ENCODE measurements at places on chromosomes 1 and 21.

DNA sequence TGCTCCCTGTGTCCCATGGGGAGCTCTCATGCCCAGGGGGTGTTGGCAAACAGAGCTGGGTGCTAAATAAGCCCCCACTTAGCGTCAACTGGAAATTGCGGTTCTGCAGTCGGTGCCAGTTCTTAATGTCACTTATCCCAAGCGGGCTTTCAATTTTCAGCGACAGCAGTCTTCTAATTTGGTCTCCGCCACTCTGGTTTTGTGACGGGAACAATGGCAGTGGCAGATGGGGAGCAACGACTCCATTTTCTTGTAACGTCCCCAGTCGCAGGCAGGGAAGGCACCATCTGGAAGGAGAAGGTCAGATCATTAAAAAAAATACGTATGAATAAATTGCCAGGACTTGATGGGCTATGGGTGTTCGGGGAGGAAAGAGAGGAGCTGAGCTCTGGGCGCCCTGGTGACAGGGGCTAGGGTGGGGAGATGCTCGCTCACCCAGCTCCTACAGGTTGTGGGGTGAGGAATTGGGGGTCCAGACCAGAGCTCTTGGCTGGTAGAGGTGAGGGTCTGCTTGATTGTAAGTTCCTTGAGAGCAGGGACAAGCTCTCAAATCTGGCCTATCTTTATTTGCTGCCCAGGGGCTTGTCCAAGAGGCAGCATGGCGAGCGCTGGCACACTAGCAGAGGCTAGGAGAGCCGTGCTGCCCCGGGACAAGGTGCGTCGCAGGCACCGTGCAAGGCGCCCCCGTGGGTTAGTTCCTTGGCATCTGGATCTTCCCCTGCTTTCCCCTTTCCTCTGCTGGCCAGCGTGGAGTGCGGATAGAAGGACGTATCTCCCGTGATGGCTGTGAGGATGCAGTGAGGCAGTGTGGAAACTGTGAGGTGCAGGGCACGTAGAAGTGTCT, 105.8 kb downstream of the ARHGEF10L start:
- DNase-seq: no peak

DNA sequence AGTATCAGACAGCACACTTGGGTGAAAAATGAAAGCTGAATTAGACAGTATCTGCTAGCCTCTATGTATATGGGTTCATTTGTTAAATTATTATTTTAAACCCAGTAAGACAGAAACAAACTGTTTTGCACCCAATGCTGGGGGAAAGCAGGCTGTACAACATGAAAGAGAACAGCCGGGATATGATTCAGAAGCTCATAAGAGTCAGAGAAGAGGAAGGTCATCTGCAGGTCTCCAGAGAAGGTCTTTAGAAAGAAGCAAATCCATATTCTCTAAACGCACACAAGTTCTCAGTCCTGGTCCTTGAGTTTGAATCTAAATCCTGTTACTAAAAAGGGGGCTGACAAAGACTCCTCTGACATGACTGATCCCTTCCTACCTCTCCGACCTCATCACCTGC, 155.1 kb downstream of the SIPA1L2 start:
- DNase-seq: no peak

- DNase-seq: no peak
Measured at GRCh38 chr1:168303716-168304540, 23.3 kb downstream of the TBX19 start.

- DNase-seq: no peak
Measured at GRCh38 chr1:81208441-81208840, 592.3 kb upstream of the ADGRL2 start.

DNA sequence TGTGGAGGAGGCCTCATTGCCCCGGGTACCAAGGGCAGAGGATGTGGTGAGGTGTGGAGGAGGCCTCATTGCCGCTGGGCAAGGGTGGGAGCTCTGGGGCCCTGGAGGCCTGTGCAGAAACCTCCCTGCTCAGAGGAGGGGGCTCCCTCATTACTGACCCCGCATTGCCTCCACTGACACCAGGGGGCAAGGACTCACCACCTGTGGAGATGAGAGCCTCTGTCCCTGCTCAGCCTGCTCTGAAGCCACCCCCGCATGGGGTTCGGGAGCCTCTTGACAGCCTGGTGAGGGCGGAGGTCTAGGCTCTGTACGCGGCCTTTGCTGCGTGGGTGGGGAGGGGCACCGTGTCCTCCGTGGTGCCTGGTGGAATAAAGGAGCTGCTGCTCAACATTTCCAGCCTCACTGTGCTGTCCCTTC, 95.0 kb upstream of the COL6A1 start:
- peak; percentile 64 for DNase-seq

DNA sequence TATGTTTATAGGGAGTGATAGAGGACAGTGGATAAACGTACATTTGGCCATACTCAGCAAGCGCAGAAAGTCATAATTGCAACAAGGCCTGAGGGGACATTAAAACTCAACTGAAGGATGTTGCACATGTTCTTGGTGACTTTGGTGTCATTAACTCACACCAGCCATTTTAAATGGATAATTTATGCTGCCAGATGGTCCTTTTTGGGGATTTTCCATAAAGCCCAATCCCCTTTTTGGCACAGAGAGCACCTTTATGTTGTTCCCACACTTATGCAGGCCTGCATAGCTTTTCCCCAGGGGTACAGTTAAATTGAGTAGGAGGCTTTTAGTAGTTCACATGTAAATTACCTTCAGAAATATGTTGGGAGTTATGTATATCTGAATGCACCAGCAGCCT, 279.6 kb downstream of the NFIA start:
- DNase-seq: no peak

DNA sequence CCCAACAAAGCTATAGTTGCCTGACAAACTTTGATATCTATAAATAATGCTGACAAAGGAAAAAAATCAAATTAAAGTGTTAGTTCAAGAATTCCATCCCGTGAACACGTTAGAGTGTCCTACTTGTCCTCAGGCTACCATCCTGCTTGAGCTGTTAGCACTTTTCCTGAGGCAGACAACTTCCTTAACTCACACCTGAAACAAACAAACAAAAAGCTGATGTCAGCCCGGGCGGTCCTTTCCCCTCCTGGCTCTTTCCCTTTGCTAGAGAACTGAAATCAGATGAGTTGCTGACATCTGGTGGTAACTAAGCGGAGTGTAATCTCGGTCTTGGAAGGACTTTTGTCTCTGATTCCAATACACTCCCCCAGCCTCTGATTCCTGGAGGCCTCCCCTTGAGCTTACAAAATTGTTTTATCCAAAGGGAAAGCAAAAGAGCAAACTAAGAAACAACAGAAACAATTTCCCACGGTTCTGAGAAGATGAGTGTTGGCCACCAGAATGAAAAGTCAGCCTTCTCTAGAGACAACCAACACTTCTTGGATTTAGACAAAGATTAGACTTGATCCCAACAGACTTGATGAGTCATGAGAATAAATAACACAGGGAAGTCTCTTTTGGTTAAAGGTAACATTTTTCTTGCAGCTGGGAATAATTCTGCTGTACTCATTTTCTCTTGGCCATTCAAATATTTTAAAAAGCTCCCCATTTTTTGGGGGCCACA, 135.4 kb downstream of the PROX1 start:
- peak; percentile 15 for DNase-seq

- DNase-seq: no peak
Measured at GRCh38 chr1:218275823-218276222, 9.3 kb upstream of the RRP15 start.

DNA sequence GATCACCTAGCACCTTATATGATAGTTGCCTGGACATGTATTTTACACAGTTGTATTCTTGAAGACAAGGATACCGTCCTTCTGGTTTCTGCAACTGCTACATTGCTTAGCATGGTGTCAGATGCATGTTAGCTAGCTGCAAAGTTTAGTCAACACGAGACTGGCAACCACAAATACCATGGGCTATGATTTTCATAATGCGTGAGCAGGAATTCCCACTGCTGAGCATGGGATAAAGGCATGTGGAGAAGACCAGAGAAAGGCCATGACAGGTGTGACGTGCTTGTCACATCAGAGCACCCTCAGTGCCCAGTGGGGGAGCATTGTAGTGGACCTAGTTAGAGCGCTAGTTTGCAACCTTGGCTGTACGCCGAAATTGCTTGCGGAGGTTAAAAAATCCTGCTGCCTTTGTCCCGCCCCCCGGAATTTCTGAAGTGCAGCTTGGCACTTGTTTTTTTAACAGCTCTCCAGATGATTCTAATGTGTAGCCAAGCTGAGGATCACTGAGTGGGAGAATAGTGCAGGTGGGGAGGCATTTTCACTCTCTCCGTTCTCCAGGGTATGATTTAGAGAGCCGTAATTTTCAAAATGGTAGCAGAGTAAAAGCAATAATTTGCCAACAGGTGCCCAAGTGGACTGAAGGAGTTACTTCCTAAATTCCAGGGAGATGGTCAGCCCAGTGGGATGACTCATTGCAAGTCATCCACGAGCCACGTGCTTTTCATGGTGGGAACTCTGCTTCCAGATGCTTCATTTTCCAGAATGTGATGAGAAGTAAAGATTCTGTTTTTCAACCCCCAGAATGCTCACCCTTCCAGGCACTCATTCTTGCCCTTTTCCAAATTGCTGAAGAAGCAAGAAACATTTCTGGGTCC, 81.0 kb downstream of the CNIH3 start:
- DNase-seq: no peak

DNA sequence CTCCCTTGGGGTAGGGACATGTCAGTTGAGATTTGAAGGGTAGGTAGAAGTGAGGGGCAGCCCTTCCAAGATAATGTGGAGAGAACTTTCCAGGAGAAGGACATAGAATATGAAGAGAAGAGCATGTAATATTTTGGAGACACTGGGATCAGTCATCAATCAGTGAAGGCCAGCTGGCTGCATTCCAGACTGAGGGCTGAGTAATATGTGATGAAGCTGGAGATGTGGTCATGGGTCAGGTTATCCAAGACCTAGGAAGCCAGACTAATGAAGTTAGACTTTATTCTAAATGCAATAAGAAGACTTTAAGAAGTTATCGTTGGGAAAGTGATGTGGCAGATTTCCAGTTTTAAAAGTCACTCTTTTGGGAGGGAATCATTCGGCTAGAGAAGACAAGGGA, 262.0 kb downstream of the HMCN1 start:
- DNase-seq: no peak

- no peak for DNase-seq
Measured at GRCh38 chr1:24459551-24460266, 42.9 kb upstream of the RCAN3 start.

- DNase-seq: peak; percentile 41
Measured at GRCh38 chr1:87330057-87330884, 1.6 kb downstream of the LMO4 start.

DNA sequence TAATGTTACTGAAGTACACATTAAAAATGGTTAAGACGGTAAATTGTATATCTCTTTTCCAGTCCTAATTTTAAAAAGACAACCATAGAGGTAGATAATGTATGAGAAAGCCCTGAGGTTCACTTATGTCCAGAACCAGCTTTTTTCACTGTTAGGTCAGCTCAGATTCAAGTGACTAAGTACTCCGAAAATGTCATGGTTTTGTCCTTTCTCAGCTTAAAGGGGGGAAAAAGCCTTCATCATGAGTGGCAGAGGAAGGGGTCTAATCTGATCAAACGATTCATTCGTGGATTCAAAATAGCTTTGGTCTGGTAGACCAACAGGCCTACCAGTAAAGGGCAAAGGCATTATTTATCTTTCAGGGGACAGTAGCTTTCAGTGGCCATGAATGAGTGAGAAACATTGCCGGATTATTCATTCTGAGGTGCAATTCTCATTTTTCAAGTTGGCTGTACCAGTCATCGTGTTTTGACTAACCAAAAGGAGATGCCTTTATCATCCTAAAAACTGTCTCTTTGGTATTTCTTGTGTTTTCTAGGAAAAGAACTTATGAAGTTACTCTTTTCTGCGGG, 208.4 kb downstream of the HHIPL2 start:
- no peak for DNase-seq

DNA sequence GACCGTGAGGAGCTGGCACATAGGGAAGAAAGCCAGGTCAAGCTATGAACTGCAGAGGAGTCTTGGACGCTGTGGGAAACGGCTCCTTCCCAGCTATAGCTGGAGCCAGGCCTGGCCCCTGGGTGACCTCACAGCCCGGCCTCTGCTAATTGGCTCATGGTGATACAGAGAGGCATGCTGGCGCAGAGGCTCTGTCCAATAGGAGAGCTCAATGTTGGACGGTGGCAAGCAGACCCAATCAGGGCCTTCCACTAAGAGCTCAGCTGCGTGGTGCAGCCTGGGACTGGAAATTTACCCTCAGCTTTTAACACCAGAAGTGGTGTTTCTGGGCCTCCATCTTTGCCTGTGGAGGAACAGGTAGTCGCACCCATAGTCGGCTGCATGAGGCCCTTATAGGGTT, 64.4 kb upstream of the GRHL3 start:
- no peak for DNase-seq

- no peak for DNase-seq
Measured at GRCh38 chr1:226762988-226763904, 24.2 kb upstream of the ITPKB start.

Measured in activated CD8-positive, alpha-beta T cell treated with anti-CD3 and anti-CD28 coated beads for 36 hours (primary cell).